ENCODE measurements at places on chromosomes 11 and 22.

DNA sequence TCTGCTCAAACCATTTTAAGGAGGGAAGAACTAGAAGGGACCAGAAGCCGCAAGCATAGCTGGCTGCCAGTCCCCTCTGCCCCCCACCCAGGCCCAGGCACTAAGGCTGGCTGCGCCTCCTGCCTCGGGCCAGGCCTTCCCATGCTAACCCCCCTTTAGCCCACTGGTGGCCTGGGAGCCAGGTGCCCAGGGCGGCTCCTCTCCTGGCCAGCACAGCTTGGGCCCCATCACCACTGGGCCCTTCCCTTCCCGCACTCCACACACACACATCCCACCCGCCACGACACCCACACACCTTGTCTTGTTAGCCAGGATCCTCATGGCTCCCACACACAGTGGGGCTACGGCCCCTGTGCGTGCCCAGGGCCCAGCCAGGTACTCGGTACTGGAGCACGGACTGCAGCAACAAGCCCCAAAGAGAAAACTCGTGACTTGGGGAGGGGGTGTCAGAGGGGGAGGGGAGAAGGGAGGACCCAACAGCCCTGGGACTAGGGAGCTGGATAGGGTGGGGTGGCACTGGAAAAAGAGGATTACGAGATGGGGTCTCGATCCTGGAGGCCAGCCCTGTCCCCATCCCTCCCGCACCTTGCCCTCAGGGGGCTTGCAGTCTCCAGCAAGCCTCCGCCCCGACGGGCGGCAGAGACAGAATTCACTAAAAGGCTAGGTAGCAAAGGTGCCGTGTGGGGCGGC is 16.0 kb downstream of the BCL9L start:
- DNase-seq, result no peak

GRCh38 chr11:46200537-46201281 is 76.8 kb upstream of the CREB3L1 start:
- DNase-seq, result no peak

- no peak for DNase-seq
Measured at GRCh38 chr22:39456522-39457197, at the start of gene MGAT3. TSS of gene MGAT3 (plus strand) at chr22:39457012. CDS start at chr22:39487348, 30,336 bp downstream.

DNA sequence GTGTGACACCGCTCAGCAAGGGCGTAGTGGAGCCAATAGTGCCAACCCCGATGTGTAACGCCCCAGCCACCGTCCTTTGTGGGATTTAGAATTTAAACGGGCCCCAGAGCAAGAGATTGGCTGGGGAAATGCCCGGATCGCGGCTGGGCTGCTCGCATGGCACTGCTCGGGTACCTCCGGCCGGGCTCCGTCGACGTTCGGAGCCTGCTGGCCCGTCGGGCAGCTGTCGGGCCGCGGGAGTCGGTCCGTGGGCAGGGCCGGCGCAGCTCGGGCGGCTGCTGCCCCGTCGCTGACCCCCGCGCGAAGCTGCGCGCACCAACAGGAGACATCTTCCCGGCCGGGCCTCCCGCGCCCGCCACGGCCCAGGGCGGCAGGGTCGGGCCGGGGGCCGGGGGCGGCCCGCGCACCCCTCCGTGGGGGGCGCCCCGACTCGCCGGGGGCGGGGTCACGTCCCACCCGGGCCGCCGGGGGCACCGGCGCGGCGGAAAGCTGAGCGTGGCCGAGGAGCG is 1.3 kb upstream of the KDM2A start:
- no peak for DNase-seq

GRCh38 chr11:75547617-75548058 is 14.4 kb upstream of the SERPINH1 start:
- no peak for DNase-seq

DNA sequence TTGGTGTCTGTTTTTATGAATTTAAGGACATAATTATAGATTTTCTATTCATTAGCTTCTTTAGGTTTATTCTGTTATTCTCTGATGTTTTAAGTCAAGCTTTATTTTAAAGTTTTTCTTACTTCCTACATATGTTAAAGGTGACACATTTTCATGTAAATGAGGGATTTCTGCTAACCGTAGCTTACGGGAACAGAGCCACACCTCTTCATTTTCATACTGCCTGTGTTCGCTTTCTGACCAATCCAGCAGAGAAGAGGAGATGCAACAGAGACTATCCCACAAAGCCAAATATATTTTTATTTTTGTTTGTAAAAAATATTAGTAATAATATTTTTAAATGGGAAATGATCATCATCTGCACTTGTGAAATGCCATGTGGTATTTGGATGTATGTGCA is 774.1 kb downstream of the BRD1 start:
- no peak for DNase-seq

DNA sequence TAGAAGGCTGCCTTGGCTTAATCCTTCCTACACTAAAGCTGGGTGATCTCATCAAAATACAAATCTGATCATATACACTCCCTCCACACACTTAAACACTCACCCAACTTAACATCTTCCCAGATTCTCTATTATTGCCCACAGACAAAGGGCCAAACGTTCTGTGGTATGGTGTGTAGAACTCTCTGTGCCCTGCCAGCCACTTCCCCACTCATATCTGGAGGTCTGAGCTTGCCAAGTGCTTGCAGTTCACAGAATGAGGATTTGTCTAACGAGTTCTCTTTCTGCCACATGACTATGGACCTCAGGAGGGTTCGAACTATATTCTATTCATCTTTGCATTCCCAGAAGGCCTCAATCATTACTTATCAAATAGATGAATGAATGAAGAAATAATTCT is 77.6 kb downstream of the MPPED2 start:
- no peak for DNase-seq
